Osteocyte (in vitro differentiated cells): ENCODE measurements at places on chromosomes 3 and 15. TPM values are rescaled to one million over a fixed set of nuclear protein-coding genes. Genes with fewer than 3 reads are reported as not detected.

The PP2D1 gene
- total RNA-seq = not detected in 2 replicates

The TP63 gene
- 0.16 and 0.29 TPM in 2 replicates for total RNA-seq

The GATM gene
- not detected in 2 replicates for total RNA-seq

The PPP1R14D gene
- not detected in 2 replicates for total RNA-seq

The GABRR3 gene
- not detected in 2 replicates for total RNA-seq

The CCR9 gene
- total RNA-seq = not detected in 2 replicates

The FBXO40 gene
- total RNA-seq = not detected in 2 replicates

The ZNF80 gene
- total RNA-seq = not detected in 2 replicates

The LYZL4 gene
- not detected in 2 replicates for total RNA-seq

The IL16 gene
- not detected in 2 replicates for total RNA-seq

DNA sequence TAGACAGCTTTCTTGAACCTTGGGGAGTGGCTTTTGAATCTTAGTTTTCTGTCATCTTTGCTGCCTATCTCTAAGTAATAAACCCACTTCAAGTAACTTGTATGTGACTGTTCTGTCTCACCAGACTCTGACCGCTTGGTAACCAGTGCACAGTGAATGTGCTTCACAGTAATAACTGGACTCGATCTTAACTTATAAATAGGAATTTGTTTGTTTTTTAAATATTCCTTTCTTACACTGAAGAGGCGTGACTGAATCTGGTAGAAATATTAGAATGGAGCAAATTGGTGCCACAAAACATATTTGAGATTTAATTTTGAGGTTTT is 318.0 kb downstream of the GBE1 start:
- peaks cover 34% of the 10 kb centered on the region for H3K4me1 ChIP-seq
- peak overlapping the region; percentile 78 for H3K27ac ChIP-seq
- no peaks in the 10 kb centered on the region for H3K27me3 ChIP-seq
- H3K4me3 ChIP-seq = no peak overlapping the region
- no peaks in the 10 kb centered on the region for H3K36me3 ChIP-seq

GRCh38 chr15:99017322-99017701 is 9.7 kb upstream of the PGPEP1L start:
- H3K27ac ChIP-seq = no peak overlapping the region
- H3K4me3 ChIP-seq = no peak overlapping the region
- no peak for DNase-seq
- H3K27me3 ChIP-seq = peaks cover 4% of the 10 kb centered on the region
- H3K4me1 ChIP-seq = peaks cover 18% of the 10 kb centered on the region

DNA sequence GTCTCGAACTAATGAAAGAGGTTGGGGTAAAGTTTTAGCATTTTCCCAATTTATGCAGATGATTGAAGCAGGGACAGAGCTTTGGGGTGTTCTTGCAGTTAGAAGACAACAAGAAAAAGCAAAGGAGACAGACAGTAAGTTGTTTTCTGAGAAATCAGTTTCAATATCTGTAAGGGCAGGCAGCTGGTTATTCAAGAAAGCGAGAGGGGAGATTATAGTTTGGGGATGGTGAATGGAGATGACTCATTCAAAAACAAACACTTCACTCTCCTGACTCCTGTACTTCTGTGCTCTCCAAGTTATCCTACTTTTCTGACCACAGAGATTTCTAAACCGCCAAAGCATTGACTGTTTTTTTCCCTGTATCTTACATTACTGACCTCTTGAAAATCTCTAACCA is 352.0 kb downstream of the GAP43 start:
- H3K27me3 ChIP-seq = peaks cover 22% of the 10 kb centered on the region
- DNase-seq = no peak
- peaks cover 3% of the 10 kb centered on the region for H3K36me3 ChIP-seq
- H3K4me1 ChIP-seq = peaks cover 14% of the 10 kb centered on the region
- H3K27ac ChIP-seq = peak overlapping the region; percentile 19

DNA sequence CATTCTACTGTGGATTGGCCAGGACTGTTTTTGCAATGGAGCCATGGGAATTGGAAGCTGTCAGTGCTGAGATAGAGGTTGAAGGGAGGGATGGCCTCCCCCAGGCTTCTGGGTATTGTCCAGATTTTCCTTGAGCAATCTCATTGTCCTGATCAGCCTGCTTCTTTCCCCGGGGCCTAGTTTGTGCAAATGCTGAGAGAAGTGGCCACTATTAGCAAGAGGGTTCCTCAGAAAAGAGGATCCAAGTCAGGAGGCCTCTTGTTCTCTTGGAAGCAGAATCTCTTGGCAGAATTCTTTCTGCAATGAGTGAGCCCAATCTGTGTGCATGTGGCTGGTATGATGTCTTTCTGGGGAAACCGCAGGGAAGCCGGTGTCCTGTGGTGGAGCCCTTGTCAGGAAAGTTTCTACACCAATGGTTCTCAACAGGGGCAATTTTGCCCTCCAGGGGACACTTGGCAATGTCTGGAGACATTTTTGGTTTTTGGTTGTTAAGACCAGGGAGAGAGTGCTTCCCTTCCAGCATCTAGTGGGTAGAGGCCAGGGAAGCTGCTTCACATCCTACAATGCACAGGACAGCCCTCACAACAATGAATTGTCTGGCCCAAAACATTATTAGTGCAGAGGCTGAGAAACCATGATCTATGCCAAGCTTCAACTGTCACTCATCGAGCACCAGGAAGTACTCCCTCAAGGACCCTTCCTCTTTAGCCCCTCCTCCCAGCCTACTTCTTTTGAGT is 2.0 kb downstream of the LIPC start:
- H3K4me3 ChIP-seq = no peak overlapping the region
- H3K27me3 ChIP-seq = no peaks in the 10 kb centered on the region
- DNase-seq = no peak
- no peaks in the 10 kb centered on the region for H3K36me3 ChIP-seq
- no peak overlapping the region for H3K27ac ChIP-seq

GRCh38 chr3:50239649-50240048 is 3.6 kb downstream of the GNAI2 start:
- peak overlapping the region; percentile 99 for H3K4me3 ChIP-seq
- peaks cover 56% of the 10 kb centered on the region for H3K4me1 ChIP-seq
- H3K36me3 ChIP-seq = no peaks in the 10 kb centered on the region
- no peaks in the 10 kb centered on the region for H3K27me3 ChIP-seq
- DNase-seq = no peak
- H3K27ac ChIP-seq = peak overlapping the region; percentile 92

GRCh38 chr3:150150633-150151032 is 179.9 kb upstream of the PFN2 start:
- H3K36me3 ChIP-seq = peaks cover 2% of the 10 kb centered on the region
- no peak for DNase-seq
- H3K4me1 ChIP-seq = peaks cover 33% of the 10 kb centered on the region
- H3K27ac ChIP-seq = no peak overlapping the region
- H3K4me3 ChIP-seq = no peak overlapping the region

DNA sequence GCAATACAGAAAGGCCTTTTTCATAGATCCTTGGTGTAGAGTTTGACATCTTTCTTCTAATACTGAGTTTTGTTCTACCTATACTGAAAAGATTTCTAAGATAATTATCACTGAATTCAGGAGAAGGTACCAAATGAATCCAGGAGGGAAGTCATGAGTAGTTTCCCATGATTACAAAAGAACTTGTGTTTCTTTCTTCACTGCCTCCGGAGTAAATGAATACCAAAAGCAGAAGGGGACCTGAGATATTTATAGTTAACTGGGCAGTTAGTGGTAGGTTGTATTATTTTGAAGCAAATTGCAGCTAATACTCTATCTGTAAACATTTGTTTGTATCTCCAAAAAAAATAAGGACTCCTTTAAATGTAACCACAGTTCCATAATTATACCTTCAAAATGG is 175.4 kb downstream of the SUCNR1 start:
- no peaks in the 10 kb centered on the region for H3K36me3 ChIP-seq
- H3K27ac ChIP-seq = no peak overlapping the region
- peaks cover 18% of the 10 kb centered on the region for H3K4me1 ChIP-seq
- DNase-seq = no peak
- H3K4me3 ChIP-seq = no peak overlapping the region
- no peaks in the 10 kb centered on the region for H3K27me3 ChIP-seq

- no peak overlapping the region for H3K27ac ChIP-seq
- H3K4me1 ChIP-seq = peaks cover 12% of the 10 kb centered on the region
- H3K27me3 ChIP-seq = no peaks in the 10 kb centered on the region
- H3K4me3 ChIP-seq = no peak overlapping the region
- H3K36me3 ChIP-seq = no peaks in the 10 kb centered on the region
These were observed 24.7 kb downstream of the MYO5A start for GRCh38 chr15:52503788-52504496.

GRCh38 chr15:91219206-91219605 is 119.1 kb downstream of the SV2B start:
- no peaks in the 10 kb centered on the region for H3K36me3 ChIP-seq
- no peaks in the 10 kb centered on the region for H3K27me3 ChIP-seq
- H3K4me3 ChIP-seq = no peak overlapping the region

- no peaks in the 10 kb centered on the region for H3K27me3 ChIP-seq
- peaks cover 18% of the 10 kb centered on the region for H3K4me1 ChIP-seq
- H3K4me3 ChIP-seq = peak overlapping the region; percentile 87
- H3K27ac ChIP-seq = peak overlapping the region; percentile 78
- peaks cover 41% of the 10 kb centered on the region for H3K36me3 ChIP-seq
- DNase-seq = no peak
These were observed 769 bp upstream of the SELENOS start for GRCh38 chr15:101277943-101278564.

- H3K4me3 ChIP-seq = no peak overlapping the region
- peaks cover 5% of the 10 kb centered on the region for H3K27me3 ChIP-seq
- no peak for DNase-seq
- no peaks in the 10 kb centered on the region for H3K36me3 ChIP-seq
- no peak overlapping the region for H3K27ac ChIP-seq
- H3K4me1 ChIP-seq = no peaks in the 10 kb centered on the region
These were observed 38.2 kb upstream of the RNF7 start for GRCh38 chr3:141699897-141700296.

DNA sequence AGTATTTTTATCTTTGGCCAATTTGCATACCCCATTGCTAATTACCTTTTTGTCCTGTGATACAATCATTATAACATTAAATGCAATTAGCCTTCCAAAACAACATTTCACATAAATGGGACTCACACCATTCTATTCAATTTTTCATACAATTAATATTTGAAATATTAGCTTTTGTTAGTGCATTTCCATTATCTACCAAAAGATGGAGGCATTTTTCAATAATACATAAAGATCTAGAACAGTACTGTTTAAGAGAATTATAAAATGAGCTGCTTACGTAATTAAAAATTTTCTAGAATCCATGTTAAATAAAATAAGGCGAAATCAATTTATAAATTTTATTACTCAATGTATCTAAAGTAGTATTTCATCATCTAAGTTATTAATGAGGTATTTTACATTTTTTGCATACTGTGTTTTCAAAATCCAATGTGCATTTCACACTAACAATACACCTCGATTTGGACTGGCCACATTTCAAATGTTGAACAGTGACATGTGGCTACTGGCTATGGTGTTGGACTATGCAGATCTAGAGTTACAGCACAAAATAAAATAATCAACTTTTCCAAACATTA is 74.3 kb downstream of the TJP1 start:
- no peak overlapping the region for H3K27ac ChIP-seq
- peaks cover 12% of the 10 kb centered on the region for H3K36me3 ChIP-seq
- peaks cover 11% of the 10 kb centered on the region for H3K4me1 ChIP-seq
- H3K27me3 ChIP-seq = no peaks in the 10 kb centered on the region
- no peak overlapping the region for H3K4me3 ChIP-seq
- no peak for DNase-seq

GRCh38 chr15:83422081-83422480 is 25.1 kb upstream of the SH3GL3 start:
- no peak overlapping the region for H3K27ac ChIP-seq
- no peak overlapping the region for H3K4me3 ChIP-seq
- H3K4me1 ChIP-seq = no peaks in the 10 kb centered on the region
- DNase-seq = peak; percentile 40
- H3K36me3 ChIP-seq = no peaks in the 10 kb centered on the region

GRCh38 chr3:143565951-143566350 is 282.3 kb downstream of the SLC9A9 start:
- no peak for DNase-seq
- H3K4me1 ChIP-seq = peaks cover 13% of the 10 kb centered on the region
- H3K27me3 ChIP-seq = no peaks in the 10 kb centered on the region
- no peak overlapping the region for H3K27ac ChIP-seq

GRCh38 chr3:20648294-20648693 is 462.3 kb upstream of the SGO1 start:
- no peak for DNase-seq
- no peak overlapping the region for H3K4me3 ChIP-seq
- H3K27ac ChIP-seq = peak overlapping the region; percentile 7
- H3K36me3 ChIP-seq = no peaks in the 10 kb centered on the region
- H3K27me3 ChIP-seq = no peaks in the 10 kb centered on the region

DNA sequence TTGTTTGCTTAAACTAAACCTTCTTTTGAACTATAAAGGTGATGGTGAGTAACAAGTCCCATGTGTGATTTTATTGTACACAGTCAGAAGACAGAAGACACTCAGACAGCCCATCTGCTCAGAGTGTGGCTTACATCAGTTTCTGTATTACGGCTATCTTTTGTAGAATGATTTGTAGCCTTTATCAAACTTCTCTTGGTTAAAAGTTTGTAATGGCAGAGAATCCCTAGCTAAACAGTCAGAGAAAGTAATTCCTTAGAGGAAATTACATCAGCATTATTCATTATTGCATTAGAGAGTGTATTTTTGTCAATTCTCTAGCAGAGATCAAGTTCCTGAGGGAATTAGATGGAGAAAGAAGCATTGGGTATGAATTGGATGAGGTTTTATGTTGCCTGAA is 500.8 kb downstream of the CNTN4 start:
- no peaks in the 10 kb centered on the region for H3K4me1 ChIP-seq
- H3K27ac ChIP-seq = no peak overlapping the region
- no peaks in the 10 kb centered on the region for H3K36me3 ChIP-seq
- H3K4me3 ChIP-seq = no peak overlapping the region
- DNase-seq = no peak
- no peaks in the 10 kb centered on the region for H3K27me3 ChIP-seq

DNA sequence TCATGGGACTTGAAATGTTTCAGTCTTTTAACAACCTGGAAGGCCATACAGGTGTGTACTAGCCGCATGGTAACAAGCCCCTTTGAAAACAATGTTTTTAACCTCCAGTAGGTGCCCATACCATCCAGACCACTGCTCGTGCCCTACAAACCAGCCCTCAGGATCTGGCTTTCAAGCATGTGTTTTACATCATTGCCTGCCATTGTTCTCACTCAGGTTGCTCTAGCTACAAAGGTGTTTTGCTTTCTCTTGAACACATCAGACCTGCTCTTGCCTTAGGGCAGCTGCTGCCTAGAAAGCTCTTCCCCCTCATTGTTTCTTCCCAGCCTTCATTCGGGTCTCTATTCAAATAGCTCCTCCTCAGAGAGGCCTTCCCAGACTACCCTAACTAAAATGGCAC is 32.3 kb upstream of the MAP3K13 start:
- no peaks in the 10 kb centered on the region for H3K27me3 ChIP-seq
- peaks cover 11% of the 10 kb centered on the region for H3K4me1 ChIP-seq
- DNase-seq = no peak
- no peak overlapping the region for H3K4me3 ChIP-seq
- H3K36me3 ChIP-seq = no peaks in the 10 kb centered on the region

DNA sequence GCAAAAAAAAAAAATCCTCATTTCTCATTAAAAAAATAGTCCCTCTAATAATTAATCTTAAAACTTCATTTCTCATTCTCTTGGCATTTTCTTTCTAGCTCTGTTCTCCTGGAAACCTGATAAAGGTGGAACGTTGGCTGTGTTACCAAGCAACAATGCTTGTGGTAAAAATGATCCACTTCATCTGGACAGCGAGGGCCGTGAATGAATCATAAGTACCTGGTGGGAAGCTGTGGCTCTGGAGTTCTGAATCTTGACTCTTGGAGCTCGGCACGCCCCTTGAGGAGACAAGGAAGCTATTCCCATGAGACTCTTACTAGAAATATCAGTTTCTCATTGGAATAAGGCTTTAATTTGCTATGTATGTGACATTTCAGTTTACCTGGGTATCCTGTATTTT is 32.5 kb downstream of the BCL2L10 start:
- no peaks in the 10 kb centered on the region for H3K36me3 ChIP-seq
- peaks cover 9% of the 10 kb centered on the region for H3K4me1 ChIP-seq
- H3K27ac ChIP-seq = no peak overlapping the region
